ENCODE measurements at places on chromosomes 12 and 14.

DNA sequence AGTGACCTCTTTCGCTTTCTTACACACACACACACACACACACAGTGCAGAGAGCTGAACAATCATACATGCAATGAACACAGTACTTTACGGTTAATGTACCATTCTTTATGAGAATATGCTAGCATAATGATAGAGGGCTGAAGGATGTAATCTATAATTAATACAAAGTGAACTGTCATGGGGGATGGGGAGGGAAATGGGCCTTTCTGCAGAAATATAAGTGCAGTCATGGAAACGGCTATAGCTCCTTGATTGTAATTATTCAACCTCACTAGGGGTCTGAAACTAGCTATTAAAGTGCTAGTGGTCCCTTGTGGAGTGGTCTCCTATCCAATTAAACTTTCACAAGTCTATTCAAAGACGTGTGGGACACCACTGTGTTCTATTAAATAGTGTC, 443.2 kb upstream of the FOXG1 start:
- DNase-seq, result no peak

DNA sequence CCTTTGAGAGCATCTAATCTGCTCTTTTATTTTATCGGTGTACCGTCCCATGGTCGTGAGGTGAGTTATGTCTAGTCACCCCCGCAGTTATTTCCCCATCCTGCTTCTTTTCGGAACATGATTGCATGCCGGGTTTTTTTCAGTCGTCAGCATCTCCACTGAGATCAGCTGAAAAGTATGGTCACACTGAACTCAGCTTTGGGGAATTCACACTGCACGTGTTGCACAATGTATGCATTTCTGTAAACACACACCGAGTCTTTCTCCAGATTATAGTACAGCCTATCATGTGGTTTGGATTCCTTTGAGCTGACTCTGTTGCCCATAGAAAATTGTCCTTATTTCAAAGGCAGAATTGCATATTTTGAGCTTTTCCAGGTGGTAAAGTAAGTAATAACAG, 24.6 kb downstream of the PLXNC1 start:
- no peak for DNase-seq

DNA sequence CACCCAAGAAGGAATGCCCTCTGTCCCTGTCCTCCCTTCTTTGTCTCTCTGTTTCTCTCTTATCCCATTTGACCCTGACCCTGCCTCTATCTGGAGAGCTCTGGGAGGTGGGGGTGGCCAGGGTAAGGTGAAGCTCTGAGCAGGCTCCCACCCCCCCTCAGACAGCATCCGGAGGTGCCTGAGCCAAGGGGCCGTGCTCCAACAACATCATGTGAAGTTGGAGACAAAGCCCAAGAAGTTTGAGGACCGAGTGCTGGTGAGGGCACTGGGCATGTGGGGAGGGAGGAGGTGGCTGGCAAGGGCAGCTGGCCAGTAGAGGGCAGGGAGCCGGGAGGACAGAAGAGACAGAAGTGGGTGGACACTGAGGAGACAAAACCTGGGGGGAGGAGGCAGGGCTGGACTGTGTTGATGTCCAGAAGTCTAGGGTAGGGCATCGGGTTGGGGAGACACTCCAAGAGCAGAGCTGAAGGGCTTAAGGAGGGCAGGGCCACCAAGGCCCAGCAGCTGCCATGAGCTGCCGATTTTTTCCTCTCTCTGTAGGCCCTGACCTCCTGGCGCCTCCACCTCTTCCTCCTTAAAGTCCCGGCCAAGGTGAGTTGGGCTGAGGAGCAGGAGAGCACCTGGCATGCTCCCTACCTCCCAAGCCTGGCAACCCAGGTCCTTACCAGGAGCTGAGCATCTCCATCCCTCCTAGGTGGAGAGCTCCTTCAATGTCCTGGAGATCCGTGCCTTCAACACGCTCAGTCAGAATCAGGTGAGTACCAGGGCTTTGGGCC, 1.9 kb downstream of the CARMIL3 start:
- DNase-seq, result no peak

DNA sequence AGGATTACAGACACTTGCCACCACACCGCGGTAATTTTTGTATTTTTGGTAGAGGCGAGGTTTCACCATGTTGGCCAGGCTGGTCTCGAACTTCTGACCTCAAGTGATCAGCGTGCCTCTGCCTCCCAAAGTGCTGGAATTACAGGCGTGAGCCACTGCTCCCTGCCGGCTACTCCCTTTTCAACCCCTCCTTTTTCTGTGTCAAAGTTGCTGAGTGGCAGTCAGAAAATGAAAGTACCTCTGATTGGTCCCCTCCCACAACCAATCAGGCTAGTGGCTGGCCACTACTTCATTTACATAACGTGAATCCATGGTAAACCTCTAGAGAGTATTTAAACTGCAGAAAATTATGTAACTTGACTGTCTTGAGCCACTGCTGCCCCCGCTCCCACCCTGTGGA, 5.9 kb downstream of the RESF1 start:
- DNase-seq, result no peak

DNA sequence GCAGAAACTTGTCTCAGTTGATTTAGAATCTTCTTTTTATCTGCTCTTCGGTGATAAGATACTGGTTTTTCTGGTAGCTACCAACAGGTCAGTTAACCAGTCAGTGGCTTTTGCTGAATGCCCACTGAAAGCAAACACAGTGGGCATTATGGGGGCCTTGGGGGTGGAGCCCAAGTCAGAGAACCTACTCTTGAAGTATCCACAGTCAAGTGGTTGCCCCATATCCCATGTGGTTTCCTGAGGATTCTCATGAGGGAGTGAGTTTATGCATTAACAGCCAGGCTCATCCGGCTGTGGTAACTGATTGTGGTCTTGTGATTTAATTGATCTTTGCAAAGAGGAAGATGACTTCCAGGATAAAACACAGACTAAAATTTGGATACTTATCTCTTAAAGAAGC, 83.7 kb downstream of the ST8SIA1 start:
- no peak for DNase-seq

- DNase-seq, result no peak
Observed at GRCh38 chr14:52446355-52446754, 106.0 kb downstream of the TXNDC16 start.

- DNase-seq, result no peak
Observed at GRCh38 chr12:24718617-24719016, 230.3 kb downstream of the BCAT1 start.

GRCh38 chr14:66405158-66405557, 81.0 kb upstream of the CCDC196 start:
- no peak for DNase-seq

GRCh38 chr14:65237941-65238340, 135.6 kb upstream of the MAX start:
- no peak for DNase-seq

- DNase-seq, result no peak
Observed at GRCh38 chr14:100717386-100717785, 9.3 kb upstream of the DLK1 start.

DNA sequence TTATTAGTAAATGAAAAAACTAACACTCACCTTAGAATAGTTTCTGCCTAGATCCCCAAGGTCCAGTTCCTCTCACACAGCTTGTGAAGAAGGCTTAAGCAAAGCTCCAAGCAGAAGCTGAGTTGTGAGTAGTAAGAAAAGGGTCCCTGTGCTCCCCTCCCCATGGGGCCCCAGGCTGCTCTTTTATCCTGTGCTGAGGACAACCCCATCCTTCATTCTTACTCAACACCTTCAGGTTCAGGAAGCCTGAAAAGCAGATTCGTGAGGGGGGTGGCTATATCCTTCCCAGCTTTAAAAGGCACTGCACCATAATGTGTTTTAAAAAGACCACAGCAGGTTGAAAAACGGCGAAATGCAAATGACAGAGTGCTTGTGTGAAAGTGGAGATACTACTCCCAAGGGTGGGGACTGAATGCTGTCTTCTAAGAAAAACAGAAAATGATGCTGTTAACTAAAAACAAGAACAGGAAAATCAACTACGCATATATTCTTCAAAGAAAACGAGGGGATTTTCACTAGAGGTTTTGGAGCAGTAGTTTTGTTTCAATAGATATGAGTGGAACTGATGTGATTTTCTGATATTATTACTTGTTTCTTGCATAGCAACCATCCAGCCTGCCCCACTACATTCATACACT, 182.7 kb downstream of the KTN1 start:
- no peak for DNase-seq

DNA sequence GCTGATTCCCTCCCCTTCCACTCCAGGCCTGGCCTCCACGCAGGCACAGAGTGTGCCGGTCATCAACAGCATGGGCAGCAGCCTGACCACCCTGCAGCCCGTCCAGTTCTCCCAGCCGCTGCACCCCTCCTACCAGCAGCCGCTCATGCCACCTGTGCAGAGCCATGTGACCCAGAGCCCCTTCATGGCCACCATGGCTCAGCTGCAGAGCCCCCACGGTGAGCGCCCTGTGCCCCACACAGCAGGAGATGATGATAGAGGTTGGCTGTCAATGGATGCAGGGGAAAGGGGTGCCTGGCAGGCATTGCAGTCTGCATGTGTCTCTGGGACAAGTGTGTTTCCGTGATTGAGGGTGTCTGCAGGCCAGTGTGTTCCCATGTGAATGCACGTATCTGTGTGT, 18.8 kb downstream of the C12orf43 start:
- DNase-seq, result no peak

DNA sequence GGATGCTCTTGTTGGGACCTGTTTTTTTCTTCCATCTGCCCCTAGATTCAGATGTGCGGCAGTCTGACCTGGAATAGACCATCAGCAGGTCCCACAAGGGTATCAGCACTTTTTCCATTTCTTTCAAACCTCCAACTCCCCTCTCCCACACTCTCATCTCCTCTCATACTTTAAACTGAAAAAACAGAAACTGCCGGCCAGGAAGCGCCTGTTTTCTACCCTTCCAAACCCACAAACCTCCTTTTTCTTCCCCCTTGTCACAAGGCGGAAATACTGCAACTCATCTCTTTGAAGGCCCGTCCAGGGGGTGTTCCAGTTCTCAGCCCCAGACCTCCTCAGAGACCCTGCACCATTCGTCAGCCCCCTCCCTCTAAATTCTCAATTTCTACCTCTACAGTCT, 62.5 kb upstream of the FKBP4 start:
- no peak for DNase-seq

DNA sequence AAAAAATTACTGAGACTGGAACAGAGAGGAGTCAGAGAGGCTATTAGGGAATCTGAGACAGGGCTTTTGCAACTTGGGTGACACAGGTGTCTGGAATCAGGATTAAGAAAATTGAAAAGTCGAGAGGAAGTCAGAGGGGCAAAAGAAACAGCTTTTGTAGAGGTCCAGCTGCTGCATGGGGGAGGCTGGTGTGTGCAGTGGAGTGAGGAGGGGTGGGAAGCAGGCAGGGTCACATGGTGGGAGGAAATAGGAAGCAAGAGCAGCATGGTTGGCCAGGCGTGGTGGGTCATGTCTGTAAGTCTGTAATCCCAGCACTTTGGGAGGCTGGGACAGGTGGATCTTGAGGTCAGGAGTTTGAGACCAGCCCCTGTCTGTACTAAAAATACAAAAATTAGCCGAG, 69.7 kb upstream of the VRK1 start:
- no peak for DNase-seq

DNA sequence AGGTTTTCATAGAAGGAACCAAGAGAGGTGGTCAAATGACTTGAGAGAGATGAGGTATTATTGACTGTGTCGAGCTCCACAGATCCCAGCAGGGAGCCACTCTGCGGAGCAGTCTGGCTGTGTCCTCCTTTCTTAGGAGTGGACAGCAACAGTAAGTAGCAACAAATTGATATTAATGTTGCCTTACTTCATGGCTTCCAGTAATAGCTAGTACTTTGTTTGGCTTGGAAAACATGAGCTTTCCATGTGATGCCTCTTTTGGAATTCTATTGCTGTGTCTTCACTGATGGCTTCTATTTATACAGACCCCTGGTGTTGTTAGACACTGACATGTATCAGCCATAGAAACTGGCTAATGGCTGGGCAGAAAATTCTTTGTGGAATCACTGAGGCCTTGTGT, 531.2 kb upstream of the CCDC196 start:
- DNase-seq, result no peak

DNA sequence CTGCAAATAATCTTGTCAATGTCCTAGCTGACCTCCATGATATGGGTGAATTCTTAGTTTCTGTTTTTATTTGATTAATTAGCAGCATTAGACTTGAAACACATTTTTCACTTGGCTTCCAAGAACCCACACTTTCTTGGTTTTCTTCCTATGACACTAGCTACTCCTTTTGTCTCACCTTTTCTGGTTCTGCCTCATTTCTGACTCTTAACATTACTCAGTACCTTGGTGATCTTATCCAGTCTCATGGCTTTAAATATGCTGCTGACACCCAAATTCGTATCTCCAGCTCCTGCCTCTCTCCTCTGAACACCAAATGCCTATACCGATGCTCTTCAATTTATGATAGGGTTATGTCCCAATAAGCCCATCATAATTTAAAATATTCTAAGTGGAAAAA, 32.0 kb upstream of the SSTR1 start:
- DNase-seq, result no peak

GRCh38 chr14:29168149-29168548, 401.6 kb downstream of the FOXG1 start:
- no peak for DNase-seq

DNA sequence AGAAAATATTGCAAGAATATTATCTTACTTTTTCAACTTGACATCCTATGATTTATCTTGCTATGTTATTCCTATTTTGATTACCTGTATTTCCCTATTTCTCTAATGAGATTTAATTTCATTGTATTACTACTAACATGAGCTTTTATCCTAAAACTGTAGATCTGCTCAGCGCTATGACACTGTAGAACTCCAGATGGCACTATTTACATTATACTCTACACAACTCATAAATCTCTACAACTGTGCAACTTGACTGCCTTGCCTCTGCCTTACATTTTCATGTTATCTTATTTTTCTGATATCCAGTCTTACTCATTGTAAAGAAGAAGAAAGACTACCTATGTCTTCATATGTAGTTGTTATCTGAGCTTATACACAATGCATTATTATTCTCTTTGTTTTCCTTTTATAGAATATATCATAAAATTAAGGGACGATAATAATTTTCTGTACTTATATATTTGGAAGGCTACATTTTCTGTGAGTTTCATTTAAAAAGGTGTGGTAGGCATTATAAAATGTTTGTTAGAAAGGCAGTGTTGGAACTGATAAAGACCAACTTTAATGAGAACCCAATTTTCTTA, 24.1 kb downstream of the NUP37 start:
- DNase-seq, result no peak

DNA sequence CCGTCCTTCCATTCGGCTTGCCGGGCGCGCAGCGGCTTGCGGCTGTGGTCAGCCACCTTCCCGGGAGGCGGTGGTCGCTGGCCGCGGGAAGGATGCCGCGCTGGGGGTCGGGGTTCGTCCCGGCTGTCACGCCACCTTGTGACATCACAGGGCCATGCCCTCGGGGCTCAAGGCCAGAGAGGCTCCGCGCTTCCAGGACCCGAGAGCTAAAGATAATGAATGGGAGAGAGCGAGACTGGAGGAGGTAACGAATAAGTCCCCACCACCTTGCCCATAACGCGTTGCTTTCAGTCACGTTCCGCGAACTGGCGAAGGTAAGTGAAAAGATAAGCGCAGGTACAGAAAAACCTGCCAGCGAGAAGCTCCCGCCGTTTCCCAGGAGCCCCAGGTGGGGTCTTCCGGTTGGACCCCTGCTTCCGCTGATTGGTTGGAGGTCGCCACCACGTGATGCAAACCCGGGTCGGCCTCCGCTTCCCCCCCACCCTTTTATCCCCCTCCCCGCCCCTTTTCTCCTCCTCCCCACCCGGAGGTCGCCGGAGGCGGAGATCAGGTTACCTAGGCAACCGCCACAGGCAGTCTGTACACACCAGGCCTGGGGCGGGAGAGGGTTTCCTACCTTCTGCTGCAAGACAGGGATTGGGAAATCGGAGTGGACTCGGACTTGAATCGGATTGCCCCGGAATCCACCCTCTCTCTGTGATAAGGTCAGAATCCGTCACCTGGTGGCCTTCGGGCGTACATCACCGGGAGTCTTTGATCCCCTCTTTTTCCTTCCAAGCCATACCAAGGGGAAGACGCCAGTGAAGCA, at the start of gene LRRC9:
LRRC9 (plus strand) TSS at position 575 of the 808 bp plus-strand sequence.
- DNase-seq, result no peak

GRCh38 chr12:32533971-32534590, 134.7 kb downstream of the FGD4 start:
- no peak for DNase-seq

Data from NCI-H1048 (cell line).